ENCODE measurements at places on chromosomes 16 and 17. TPM values are rescaled to one million over a fixed set of nuclear protein-coding genes. Genes with fewer than 3 reads are reported as not detected.

GRCh38 chr16:23374721-23375510 is 72.8 kb downstream of the SCNN1B start:
- DNase-seq, result no peak

DNA sequence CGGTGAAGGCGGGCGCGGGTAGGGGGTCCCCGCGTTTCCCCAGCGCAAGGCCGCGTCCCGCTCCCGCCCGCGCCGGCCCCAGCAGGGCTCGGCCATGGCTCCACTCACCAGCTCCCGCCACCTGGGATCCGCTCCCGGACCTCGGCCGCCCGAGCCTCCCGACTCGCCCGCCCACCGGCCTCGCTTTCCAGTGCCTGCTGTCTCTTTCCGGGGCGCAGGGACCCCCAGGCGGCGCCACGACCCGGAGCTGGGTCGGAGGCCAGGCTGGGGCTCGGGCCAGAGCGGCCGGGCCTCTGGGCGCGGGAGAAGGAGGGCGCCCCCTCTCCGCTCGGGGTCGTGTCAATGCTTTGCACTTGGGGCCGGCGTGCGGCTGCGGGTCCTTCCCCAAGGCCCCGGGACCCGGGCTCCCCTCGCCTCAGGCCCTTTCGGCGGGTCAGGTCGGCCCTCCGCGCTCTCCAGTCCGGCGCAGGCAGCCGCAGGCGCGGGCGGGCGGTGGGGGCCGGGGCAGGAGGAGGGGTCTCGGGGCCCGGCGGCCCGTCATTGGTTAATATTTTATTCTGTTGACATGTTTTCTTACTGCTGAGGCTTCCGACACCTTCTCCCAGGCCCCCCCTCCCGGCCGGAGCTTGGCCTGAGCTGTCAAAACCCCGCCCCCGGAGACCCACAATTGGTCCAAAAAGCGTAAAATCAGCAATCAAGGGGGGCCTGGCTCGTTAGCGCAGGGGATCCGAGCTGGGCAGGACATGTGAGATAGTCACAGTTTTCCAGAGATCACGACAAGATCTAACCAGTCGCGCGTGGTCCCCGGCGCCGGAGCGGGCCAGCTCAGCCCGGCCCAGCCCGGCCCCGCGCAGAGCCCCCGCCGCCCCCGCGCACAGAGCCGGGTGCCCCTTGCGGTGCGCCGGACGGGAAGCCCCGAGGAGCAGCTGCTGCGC is at the start of gene TBX2:
TBX2 (plus strand) TSS at position 713 of the 935 bp plus-strand sequence. CDS start 334 bp downstream, outside the sequence.
- no peak for DNase-seq

- no peak for DNase-seq
Observed at GRCh38 chr16:9334103-9334502, 242.7 kb downstream of the HAPSTR1 start.

Gene KRTAP4-5
- total RNA-seq, result not detected

Gene ALOX12B
- 4.1 TPM for total RNA-seq

Gene HS3ST6
- not detected for total RNA-seq
